ENCODE measurements at places on chromosomes 4 and X. TPM values are rescaled to one million over a fixed set of nuclear protein-coding genes. Genes with fewer than 3 reads are reported as not detected.

The ZDHHC15 gene
- total RNA-seq = not detected

The EVC2 gene
- not detected for total RNA-seq

The VSIG1 gene
- 0.07 TPM for total RNA-seq

DNA sequence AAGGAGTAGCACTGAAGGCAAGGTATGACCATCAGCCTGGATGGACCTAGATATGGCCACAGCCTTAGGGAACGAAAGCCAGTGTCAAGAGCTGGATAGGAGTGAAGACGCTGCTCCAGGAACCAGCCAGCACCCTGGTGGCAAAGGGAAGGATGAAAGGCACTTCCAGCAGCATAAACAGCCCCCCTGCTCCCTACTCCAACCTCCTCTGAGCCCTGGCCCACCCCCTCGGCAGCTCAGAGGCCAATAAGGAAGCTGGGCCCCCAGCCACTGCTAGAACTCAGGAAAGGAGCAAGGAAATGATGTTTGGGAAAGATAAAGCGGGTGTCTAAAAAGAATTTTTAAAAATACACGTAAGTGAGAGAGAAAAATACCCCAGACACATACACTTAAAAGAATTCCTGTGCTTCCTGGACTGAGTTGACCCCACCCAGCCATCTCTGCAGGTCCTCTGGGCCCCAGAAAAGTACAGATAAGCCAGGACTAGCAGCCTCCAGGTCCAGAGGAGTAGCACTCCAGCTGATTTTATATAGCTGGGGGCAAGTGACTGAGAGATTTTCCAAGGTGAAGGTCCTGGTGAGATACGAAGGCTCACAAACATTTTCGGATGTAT is 170.4 kb downstream of the SHROOM4 start:
- H3K36me3 ChIP-seq = no peaks in the 10 kb centered on the region
- H3K27me3 ChIP-seq = no peaks in the 10 kb centered on the region

DNA sequence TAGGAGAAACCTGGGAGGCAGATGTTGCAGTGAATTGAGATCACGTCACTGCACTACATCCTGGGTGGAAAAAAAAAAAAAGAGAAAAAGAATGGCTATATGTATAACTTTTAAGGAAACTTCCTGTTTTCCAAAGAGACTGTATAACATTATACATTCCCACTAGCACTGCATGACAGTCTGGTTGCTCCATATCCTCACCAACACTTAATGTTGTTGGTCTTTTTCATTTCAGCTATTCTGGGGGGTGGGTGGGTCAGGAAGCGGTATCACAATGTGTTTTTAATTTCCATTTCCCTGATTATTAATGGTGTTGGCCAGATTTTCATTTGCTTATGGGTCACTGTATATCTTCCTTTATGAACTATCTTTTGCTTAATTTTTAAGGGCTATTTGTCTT is 13.4 kb downstream of the LRIT3 start:
- H3K36me3 ChIP-seq = no peaks in the 10 kb centered on the region
- no peaks in the 10 kb centered on the region for H3K4me1 ChIP-seq
- no peak for DNase-seq
- no peak overlapping the region for H3K4me3 ChIP-seq

Measured in HCT116 (cell line).